Activated CD4-positive, alpha-beta T cell treated with anti-CD3 and anti-CD28 coated beads, Interleukin-10, Interleukin-2, amounts not matched to agents 100 ng/mL and 50 ng/mL, durations not matched to agents 16 hours and 8 hours (primary cell): ENCODE measurements at places on chromosomes 2 and 18.

GRCh38 chr18:35277633-35278032, 12.4 kb downstream of the ZSCAN30 start:
- DNase-seq: no peak

- peak; percentile 75 for DNase-seq
Observed at GRCh38 chr2:70133491-70134322, 46.4 kb downstream of the PCBP1 start.

DNA sequence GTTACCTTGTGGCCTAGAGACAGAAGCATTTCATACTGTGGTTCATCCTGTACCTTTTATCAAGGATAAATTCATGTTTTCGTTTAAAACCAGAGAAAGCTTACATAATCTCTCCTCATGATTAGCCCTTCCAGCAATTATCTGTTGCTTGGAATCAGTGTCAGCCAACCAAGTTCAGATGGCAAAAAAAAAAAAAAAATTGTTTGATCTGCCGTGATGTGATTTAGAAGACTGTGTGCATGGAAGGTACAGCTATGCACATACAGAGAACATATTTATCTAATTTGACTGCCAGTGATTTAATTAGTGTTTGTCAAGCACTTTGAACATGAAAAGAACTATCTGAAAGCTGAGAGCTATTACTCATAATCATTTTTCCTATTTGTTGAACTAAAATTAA, 180.9 kb downstream of the ZEB2 start:
- no peak for DNase-seq

DNA sequence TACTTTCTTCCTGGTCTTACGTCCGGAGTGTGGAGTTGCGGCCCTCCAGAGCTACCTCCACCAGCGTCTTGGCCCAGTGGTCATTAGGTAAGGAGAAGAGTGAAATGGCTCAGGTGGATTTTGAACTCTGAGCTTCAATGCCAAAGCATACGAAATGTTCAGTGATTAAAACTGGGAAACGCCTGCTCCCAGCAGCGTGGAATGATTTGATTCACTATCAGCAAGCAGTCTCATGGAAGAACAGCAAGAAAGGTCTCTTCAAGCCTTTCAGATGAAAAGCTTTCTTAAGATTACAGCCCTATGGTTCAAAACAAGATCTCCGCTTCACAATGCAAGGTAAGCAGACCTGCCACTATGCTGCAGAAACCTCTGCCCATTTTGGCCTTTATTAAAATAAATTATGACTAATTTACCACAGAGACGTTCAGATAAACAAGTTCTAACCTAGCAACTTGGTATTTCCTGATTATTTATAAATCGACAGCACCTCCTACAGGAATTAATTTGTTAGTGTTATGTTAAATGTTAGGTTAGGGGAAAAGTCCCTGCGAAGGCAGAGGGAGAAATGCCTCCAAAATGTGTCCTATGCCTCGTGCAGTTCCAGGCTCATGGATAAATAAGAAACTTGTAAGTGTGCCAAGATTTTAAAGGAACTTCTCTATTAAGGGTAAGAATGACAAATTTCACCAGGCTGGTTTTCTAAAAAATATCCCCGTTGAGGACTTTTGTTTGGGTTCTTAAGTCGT, 10.1 kb downstream of the SP9 start:
- no peak for DNase-seq

DNA sequence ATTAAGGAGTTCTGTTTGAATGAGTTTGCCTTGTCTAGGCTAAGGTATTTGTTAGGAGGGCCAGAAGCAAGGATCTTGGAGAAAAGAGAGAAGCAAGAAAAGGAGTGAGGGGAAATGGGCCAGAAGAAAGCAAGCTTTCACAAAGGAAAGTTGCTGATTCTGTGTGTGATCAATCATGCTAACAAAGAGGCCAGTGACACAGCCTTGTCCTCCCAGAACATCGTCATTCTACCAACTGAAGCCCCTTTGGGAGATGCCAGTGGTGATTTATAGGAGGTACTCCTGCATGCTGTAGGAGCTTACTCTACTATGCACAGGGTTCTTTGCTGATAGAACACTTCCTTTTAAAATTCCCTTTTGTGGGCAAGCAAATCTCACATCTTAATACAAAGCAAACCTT, 449.2 kb upstream of the SPRED2 start:
- no peak for DNase-seq

GRCh38 chr2:100888601-100889000, 68.7 kb downstream of the NPAS2 start:
- DNase-seq: no peak
